Muscle of arm (tissue), 14 donors: ENCODE measurements at places on chromosomes 1 and 21. TPM values are rescaled to one million over a fixed set of nuclear protein-coding genes. Genes with fewer than 3 reads are reported as not detected.

DNA sequence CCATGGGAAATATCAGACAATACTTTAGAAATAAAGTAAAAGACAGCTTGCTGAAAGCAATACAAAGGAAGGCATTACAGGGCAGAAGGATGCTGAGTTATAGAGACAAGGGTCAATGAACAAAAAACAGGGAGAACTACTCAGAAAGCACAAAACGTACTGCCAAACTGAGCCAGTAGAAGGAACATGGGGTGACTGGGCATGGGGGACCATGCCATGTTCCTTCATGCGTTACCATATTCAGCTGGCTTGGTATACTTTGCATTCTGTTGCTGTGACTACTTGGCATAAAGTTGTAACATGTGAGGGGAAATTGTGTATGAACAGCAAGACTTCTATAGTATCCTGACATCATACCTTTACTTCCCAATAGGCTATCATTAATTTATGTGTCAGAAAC is 358.6 kb upstream of the LYPLAL1 start:
- DNase-seq = no peak

DNA sequence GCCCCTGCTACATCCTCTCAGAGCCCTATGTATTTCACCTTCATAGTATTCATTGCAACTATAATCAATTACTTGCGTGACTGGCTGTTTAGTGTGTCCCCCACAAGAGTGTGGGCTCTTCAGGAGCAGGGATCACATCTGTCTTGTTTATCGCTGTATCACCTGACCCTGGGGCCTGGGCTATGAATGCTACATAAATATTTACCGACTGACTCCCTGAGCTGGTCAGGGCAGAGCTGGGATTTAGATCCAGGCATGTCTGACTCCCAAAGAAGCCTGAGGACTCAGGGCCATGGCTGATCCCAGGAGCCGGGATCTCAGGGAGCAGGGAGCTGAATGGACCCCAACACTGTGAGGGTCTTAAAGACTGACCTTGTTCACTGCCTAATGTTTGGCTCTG is 49.7 kb downstream of the AHDC1 start:
- DNase-seq = no peak

- no peak for DNase-seq
Observed at GRCh38 chr1:234756066-234756774, 146.2 kb upstream of the IRF2BP2 start.

- DNase-seq = no peak
Observed at GRCh38 chr1:67690411-67690810, 5.4 kb downstream of the GADD45A start.

GRCh38 chr1:100391675-100392074 is 39.4 kb downstream of the CDC14A start:
- no peak for DNase-seq

DNA sequence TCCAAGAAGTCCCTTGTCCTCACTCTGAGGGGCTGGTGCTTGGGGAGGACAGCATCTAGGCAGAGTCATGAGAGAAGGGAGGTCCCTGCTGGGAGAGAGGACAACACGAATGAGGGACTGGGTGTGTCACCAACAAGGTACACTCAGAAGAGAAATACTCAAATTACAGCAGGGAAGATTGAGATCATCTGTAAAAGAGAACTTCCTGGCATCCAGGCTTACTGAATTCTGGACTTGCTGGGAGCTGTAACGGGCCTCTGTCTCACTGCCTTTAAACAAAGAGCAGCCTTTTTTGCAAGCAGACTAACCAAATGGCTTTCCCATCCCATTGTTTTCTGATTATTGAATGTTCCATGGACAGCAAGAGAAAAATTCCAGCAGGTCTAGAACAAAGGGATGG is 195.7 kb upstream of the RAB4A start:
- DNase-seq = no peak

DNA sequence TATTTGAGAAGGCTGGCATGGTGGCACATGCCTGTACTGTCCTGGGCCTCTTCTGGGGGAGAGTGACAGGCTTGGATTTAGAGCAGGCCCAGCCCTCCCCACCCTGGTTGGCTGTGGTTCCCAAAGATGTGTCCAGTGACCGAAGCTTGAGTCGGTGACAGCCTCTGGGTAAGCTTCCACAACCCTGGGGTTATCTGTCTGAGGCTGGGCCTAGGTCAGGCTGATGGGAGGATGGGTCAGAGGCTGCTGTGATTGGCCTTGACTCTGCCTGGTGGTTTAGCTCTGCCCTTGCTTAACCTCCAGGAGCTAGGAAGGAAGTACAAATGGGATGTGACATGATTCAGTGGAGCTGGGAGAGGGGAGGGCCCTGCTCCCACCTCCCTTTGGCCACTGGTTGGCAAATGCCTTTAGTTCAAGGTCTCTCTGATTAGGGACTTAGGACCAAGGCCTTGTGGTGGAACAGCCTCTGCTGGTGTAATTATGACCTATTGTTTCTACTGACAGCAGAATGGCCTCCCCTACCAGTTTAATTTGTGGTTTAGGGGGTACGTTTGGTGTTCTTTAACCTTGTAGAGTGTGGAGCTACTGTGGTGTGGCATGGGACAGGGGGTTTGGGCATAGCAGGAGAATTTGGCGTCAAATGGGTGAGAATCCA is 16.6 kb downstream of the NUDC start:
- no peak for DNase-seq

DNA sequence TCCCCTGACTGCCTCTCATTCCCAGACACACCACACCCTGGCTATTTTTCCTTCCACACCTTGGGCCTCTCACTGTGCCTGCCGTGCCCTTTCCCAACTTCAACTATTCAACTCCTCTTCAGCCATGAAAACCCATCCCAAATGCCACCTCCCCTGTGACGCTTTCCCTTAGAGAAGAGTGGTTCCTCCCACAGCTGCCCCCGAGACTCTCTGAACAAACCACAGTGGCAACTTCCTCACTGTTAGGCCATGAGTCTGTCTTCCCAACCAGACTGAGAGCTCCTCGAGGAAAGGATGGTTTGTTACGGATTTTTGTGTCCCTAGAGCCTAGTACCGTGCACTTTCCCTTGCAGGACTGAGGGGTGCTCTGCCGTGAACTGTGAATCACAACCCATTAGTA is 59.2 kb downstream of the LRRN2 start:
- no peak for DNase-seq

GRCh38 chr21:31555741-31556191 is 103.7 kb upstream of the SOD1 start:
- no peak for DNase-seq

GRCh38 chr21:41780337-41781049 is 13.6 kb upstream of the RIPK4 start:
- no peak for DNase-seq

DNA sequence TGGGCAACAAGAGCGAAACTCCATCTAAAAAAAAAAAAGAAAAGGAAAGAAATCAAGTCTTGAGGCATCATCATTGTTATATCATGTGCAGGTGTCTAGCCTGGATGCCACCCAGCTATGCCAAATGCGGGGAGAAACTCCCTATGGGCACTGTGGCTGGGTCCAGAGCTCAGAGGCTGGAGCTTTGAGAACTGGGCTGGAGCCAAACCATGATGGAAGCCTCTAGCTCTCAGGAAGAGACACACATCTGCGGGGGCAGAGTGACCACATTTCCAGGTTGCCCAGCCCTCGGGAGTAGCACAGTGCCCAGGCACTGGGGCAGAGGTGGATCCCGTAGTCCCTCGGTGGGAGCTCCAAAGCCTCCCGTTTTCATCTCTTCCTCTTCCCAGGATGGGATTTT is 58.9 kb downstream of the COL18A1 start:
- no peak for DNase-seq

DNA sequence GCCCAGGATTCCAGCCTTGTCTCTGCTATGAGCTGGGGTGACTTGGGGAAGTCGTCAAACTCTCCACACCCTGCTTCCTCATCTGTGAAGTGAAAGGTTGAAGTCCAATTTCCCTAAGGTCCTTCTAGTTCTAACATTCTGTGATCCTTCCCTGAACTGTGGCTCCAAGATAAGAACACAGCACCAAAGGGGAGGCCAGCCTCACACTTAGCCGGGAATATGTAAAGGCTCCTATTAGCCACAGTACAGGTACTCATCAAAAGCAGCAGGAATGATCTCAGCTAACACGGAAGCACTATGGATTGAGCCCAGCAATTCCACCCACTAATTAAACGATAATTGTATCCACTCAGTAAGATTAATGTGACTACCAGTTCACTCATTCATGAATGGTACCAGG is 4.0 kb downstream of the SLC30A10 start:
- DNase-seq = no peak

- peak; percentile 43 for DNase-seq
Observed at GRCh38 chr1:25704267-25704691, 87.7 kb downstream of the MAN1C1 start.

- no peak for DNase-seq
Observed at GRCh38 chr1:228873709-228874108, 138.4 kb downstream of the RHOU start.

GRCh38 chr1:22556391-22557104 is 6.7 kb upstream of the EPHA8 start:
- no peak for DNase-seq

- DNase-seq = no peak
Observed at GRCh38 chr1:65471861-65472332, 51.4 kb downstream of the LEPR start.

DNA sequence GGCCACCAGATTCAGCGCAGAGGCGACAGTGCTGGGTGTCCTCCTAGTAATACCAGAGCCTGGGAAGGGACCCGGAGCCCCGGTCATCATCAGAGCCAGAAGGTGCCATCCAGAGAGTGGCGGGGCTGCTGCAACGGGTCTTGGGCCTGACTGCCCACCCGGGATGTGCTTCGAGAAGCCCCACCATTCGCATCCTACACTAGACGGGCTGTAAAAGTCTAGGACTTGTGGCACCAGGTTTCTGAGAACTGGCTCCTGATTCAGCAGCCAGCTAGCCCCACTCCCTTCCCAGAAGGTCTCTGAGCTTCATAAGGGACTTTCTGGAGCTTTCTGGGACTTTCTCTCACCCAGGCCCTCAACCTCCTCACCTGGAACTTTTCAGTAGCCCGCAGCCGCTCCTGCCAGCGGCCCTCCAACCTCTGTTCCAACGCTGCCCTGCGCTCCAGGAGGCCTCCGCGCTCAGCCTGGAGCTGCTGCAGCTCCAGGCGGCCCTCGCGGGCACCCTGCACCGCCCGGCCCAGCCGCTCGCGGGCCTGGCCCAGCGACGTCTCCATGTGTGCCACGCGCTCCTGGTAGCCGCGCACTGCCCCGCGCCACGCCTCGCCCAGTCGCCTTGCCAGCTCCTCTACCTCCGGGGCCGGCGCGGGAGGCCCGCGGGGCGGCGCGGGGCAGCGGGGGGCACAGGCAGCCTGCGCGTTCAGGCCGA is 940 bp downstream of the NES start:
- no peak for DNase-seq

GRCh38 chr1:7584157-7584556 is 186.9 kb upstream of the VAMP3 start:
- DNase-seq = no peak

DNA sequence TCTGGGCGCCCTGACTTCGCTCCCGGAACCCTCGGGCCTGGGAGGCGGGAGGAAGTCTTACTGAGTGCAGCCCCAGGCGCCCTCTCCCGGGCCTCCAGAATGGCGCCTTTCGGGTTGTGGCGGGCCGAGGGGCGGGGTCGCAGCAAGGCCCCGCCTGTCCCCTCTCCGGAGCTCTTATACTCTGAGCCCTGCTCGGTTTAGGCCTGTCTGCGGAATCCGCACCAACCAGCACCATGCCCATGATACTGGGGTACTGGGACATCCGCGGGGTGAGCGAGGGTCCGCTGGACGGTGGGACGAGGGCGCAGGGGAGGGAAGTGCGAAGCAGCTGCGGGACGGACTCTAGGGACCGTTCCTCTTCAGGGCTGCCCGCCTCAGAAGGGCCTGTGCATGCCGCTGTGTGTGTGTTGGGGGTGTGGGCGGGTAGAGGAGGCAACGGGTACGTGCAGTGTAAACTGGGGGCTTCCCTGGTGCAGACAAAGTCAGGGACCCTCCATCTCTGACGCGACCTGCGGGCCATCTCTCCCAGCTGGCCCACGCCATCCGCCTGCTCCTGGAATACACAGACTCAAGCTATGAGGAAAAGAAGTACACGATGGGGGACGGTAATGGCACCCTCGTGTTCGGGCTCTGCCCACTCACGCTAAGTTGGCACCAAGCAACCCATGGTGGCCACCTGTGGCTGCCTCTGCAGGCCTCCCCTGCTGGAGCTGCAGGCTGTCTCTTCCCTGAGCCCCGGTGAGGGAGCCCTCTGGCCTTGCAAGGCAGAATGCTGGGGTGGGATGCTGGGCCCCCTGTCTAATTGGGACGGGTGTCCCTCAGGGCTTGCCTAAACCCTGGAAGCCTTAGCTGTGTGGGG is at the start of gene GSTM1:
Gene GSTM1, plus strand, starts transcription at position 177 of the 859 bp plus-strand sequence. Its CDS starts 57 bp downstream, at position 234.
- no peak for DNase-seq

TMEM269 gene
- polyA plus RNA-seq = 0.89 TPM

CYP4A22 gene
- polyA plus RNA-seq = not detected

DUSP23 gene
- polyA plus RNA-seq = 4.9 TPM

DAB1 gene
- 2.5 TPM for polyA plus RNA-seq

CTTNBP2NL gene
- 19.5 TPM for polyA plus RNA-seq
